ENCODE measurements at places on chromosomes 12 and 14. TPM values are rescaled to one million over a fixed set of nuclear protein-coding genes. Genes with fewer than 3 reads are reported as not detected.

Gene RFX4
- total RNA-seq = not detected

Gene TXNDC16
- total RNA-seq = 8.1 TPM

Gene MIP
- not detected for total RNA-seq

Gene GRIP1
- total RNA-seq = 13.1 TPM

Gene ZFHX2
- total RNA-seq = 0.25 TPM

Gene TAS2R13
- total RNA-seq = 0.66 TPM

Gene RPGRIP1
- total RNA-seq = 2.6 TPM

Gene CFAP54
- total RNA-seq = 0.59 TPM

Gene RHEBL1
- total RNA-seq = 2.1 TPM

Gene SDR39U1
- 39.1 TPM for total RNA-seq

Gene A2ML1
- 341 TPM for total RNA-seq

Gene TAS2R7
- not detected for total RNA-seq

Data from lower leg skin (tissue), 4 donors.